LoVo (cell line): ENCODE measurements at places on chromosomes 6 and 20.

DNA sequence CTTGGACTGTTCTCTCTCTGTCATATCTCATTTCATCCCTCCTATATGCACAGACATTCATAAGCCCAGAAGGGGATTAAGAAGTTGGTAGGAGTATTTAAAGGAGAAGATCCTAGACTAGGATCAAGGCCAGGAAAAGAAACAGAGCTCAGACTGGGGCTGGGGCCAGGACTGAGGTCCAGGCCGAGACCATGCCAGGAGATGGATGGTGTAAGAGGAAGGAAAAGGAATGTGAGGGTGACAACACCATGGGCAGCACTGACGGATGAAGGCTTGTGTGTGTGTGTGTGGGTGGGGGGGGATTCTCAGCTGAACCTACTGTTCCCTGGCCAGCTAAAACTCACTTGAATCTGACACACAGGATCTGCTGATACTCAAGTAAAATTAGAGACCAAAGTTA is 182.1 kb downstream of the KIF6 start:
- DNase-seq, result no peak

- no peak for DNase-seq
Observed at GRCh38 chr6:4803343-4803744, 27.1 kb downstream of the CDYL start.

- peak; percentile 30 for DNase-seq
Observed at GRCh38 chr6:108559884-108560462, 744 bp upstream of the FOXO3 start.

DNA sequence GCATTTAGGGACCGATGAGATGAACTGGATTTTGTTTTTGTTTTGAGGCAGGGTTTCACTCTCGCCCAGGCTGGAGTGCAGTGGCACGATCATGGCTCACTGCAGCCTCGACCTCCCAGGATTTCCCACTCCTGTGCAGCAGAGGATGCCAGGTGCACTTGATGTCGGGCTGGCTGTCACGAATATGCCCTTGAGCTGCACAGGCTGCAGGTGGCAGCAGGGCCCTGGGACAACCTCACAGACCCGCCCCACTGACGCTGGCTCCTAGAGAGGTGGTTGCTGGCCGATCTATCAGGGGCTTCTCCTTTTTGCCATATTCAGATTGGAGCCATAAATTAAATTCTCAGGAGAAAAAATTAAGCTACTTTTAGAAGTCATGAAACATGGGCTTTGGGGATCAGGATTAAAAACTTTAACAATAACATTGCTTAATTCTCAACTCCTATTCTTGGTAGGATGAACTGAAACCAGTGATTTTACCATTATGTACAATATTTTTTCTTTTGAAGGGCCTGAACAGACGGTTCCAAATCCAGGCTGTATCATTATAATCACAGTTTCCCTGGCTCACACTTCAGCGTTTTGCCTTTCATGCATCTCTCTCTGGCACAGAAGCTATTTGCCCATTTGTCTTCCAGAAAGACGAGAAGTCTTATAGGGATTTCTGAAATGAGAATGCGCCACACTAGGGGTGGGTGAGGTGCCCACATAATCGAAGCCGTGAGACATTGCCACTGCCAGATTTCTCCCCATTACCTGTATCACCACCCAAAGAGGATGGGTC is 32.4 kb downstream of the NQO2 start:
- no peak for DNase-seq

DNA sequence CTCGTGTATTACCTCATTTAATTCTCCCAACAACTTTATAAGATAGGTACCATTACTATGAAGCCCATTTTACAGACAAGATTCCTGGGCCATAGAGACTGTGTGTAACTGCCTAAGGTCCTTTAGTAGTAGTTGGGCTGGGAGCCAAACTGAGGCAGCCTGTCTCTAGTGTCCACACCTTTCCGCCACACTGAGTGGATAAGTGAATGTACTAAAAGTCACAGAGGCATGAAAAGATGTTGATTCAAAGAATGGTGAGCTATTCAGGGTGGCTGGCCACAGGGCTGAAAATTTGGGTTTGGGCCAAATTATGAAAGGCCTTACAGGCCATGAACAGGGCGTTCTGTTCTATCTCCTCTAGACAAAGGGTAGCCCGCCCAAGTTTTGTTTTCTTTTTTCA is 11.0 kb downstream of the CD24 start:
- no peak for DNase-seq
